ENCODE measurements at places on chromosomes 3 and 15.

GRCh38 chr3:76500746-76501275 is 539.1 kb upstream of the ROBO2 start:
- no peaks in the 10 kb centered on the region for H3K4me1 ChIP-seq
- no peak for DNase-seq
- no peak overlapping the region for H3K27ac ChIP-seq
- H3K27me3 ChIP-seq: no peaks in the 10 kb centered on the region
- H3K4me3 ChIP-seq: no peak overlapping the region

DNA sequence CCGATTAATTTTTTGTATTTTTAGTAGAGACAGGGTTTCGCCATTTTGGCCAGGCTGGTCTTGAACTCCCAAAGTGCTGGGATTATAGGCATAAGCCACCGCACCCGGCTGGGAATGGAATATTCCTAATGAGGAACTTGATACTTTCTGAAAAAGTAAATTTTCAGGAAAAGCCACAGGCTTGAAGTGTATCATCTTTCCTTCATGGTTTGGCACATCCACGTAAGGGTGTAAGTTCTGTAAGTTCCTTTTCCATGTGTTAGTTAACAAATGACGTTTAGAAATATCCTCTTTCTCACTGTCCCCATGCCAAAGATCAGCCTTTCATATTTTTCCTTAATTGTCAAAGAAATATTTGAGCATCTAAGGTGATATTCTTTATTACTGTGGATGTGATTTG is 24.9 kb downstream of the TMEM45A start:
- no peak overlapping the region for H3K27ac ChIP-seq
- DNase-seq: no peak
- H3K4me1 ChIP-seq: no peaks in the 10 kb centered on the region
- no peaks in the 10 kb centered on the region for H3K36me3 ChIP-seq

DNA sequence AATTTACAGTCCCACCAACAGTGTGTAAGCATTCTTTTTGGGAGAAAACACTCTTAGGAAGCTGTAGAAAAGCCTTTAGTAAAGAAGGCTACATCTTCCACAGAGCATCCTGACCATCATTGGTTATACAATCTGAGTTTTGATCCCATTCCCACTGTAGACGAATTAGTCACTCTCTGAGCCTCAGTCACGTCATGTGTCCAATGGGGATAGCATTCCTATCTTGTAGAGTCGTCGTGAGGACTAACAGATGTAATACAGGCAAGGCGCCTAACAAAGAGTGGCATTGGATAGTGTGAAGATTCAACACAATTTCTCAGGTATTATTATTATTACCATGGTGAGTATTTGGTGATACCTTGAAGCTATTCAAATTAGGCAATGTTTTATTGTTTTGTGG is 44.0 kb upstream of the ALDH1A3 start:
- no peak overlapping the region for H3K4me3 ChIP-seq
- H3K27me3 ChIP-seq: no peaks in the 10 kb centered on the region
- H3K4me1 ChIP-seq: no peaks in the 10 kb centered on the region
- no peak for DNase-seq
- no peak overlapping the region for H3K27ac ChIP-seq

- H3K4me1 ChIP-seq: no peaks in the 10 kb centered on the region
- H3K4me3 ChIP-seq: no peak overlapping the region
Observed at GRCh38 chr15:62588938-62589670, 424.0 kb upstream of the C2CD4B start.

GRCh38 chr3:191253089-191253799 is 54.2 kb downstream of the OSTN start:
- H3K27ac ChIP-seq: no peak overlapping the region
- no peaks in the 10 kb centered on the region for H3K4me1 ChIP-seq
- H3K36me3 ChIP-seq: no peaks in the 10 kb centered on the region
- H3K27me3 ChIP-seq: no peaks in the 10 kb centered on the region
- no peak for DNase-seq
- H3K4me3 ChIP-seq: no peak overlapping the region

DNA sequence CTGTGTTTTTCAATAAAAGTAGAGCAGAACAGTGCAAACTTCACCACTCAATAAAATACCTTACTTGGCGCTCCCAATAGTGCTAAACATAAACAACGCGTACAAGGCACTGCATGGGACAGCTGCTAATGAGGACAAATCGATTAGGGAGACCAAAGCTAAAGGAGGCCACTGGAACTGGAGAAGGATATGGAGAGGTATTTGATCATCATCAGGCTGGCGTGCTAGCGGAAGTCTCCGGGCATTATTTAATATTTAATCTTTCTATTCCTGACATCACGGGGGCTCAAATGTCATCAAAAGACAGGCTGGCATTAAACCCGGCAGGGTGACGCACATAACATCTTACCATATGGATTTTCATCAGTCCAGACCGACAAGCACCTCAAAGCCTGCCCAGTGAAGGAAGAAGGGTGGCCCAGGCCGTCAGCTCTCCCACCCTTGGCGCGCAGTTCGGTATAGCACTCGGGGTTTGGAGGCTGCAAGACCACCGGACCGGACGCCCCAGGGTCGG is 604 bp downstream of the CCPG1 start:
- peaks cover 28% of the 10 kb centered on the region for H3K4me1 ChIP-seq
- no peaks in the 10 kb centered on the region for H3K36me3 ChIP-seq
- H3K27me3 ChIP-seq: no peaks in the 10 kb centered on the region
- peak overlapping the region; percentile 63 for H3K4me3 ChIP-seq
- no peak for DNase-seq

DNA sequence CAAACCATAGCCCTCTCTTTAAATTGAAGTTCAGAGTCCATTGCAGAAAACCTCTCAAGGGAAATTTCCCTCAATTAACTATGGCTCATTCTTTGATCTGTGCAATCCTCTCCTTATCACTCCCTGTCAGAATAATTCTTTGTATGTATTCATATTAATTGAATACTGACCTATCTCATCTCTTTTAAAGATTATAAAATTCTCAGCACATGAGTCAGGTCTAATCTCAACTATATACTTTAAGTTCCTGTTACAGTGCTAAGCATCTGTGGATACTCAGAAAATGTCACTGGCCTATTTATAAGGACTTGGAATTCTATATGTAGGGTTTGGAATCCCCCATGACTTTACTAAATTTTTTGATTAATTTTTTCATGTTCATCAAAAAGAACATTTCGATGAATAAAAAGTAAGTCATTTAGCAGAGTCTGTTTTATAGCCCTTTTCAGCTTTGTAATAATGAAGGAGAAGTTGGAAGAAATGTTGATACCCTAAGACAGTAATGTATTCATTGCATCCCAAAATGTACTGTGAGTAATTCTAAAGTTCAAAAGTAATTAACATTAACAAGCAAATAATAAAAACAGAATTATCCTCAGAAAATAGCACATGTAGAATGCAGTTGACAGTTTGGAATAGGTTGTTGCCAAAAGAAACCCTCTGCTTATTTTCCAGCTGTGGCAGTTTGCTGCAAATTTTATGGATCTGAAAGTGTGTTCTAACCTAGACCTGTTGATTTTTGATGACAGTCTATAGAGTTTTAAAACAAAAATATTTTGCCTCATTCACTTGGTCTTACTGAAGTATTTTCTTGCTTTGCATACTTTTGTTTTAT is 503.4 kb upstream of the CBLB start:
- no peak overlapping the region for H3K4me3 ChIP-seq
- no peaks in the 10 kb centered on the region for H3K27me3 ChIP-seq
- no peak for DNase-seq

DNA sequence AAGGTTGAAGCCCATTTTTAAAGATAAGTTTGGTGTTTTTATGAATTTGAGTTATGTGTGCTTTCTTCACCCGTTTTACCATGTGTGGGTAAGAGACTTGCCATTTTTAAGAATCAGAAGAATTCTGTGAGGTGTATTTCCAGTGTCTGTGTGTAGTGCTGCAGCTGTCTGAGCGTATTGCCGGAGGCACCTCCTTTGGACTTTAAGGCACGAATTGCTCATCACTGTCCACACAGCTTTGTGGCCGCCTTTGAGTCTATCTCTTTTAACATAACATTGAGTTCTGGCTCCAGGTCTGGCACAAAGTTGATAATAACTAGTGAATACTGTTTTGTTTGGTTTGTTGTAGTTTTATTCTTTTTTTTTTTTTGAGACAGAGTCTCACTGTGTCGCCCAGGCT is 25.8 kb downstream of the SCG5 start:
- no peaks in the 10 kb centered on the region for H3K27me3 ChIP-seq
- H3K27ac ChIP-seq: no peak overlapping the region
- no peak for DNase-seq
- no peaks in the 10 kb centered on the region for H3K36me3 ChIP-seq

DNA sequence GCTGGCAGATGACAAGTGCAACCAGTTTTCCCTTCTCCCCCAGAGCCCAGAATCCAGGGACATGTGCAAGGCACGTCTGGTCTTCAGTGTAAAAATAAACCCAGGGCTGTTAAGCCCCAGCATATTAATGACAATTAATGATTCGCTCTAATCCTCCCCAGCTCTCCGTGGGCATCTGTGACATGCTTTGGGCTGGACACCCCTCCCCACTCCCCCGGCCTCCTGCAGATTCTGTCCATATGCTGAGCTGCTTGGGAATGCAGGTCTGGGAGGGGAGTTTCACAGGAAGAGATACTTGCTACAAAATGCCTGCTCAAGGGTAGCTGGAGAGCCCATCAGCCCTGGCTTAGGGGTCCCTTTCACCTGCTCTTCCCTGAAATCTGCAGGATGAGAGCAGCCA is 43.0 kb upstream of the NTRK3 start:
- H3K36me3 ChIP-seq: no peaks in the 10 kb centered on the region
- H3K27ac ChIP-seq: no peak overlapping the region

DNA sequence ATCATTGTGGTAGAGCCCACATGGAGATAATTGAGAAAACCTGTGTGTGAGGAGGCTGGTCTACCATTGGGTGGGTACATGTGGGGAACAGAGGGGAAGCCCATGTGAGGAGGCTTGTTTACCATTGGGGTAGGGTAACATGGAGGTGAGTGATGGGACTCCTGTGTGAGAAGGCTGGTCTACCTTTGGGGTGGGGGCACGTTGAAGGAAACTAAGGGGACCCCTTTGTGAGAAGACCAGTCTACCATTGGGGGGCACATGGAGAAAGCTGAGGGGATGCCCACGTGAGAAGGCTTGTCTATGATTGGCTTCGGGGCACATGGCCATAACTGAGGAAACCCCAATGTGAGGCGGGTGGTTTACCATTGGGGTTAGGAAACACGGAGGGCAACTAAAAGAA is 158.5 kb downstream of the FBLN2 start:
- H3K36me3 ChIP-seq: no peaks in the 10 kb centered on the region
- no peak for DNase-seq
- no peaks in the 10 kb centered on the region for H3K27me3 ChIP-seq
- H3K27ac ChIP-seq: no peak overlapping the region

DNA sequence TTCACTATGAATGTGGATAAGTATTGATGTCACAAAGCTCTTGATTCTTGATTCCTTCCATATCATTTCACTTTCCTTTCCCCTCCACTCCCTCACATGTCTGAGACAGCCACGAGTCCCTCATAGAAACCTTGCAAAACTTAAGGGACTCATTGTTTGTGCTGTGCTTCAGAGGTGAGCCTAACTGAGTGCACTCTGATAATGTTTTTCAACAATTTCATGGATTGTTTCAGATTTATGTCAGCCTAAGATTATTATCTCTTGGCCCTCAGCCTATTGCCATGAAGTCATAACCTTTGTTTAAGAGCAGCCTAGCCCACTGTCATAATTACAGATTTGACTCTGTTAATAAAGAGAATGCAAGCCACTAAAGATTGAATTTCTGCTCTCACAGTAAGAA is 363.6 kb downstream of the MECOM start:
- H3K4me3 ChIP-seq: no peak overlapping the region
- H3K36me3 ChIP-seq: no peaks in the 10 kb centered on the region
- H3K27me3 ChIP-seq: no peaks in the 10 kb centered on the region
- H3K4me1 ChIP-seq: no peaks in the 10 kb centered on the region
- H3K27ac ChIP-seq: no peak overlapping the region
- DNase-seq: no peak

DNA sequence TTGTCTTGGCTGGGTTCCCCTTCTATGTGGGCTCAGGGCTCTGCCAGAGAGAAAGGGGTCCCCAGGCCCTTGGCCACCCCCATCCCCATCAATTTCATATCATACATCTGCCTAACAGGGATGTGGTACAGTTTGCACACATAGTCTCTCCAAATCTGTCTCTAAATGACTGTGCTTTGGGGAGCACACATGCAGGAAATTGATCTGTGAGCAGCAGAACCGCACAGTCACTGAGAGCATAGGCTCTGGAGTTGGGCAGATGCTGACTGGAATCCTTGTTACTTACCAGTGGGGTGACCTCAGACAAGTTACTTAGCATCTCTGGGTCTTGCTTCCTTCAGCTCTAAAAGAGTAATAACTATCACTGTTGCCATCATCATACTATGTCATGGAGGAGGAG is 273.9 kb downstream of the ABHD5 start:
- H3K27ac ChIP-seq: no peak overlapping the region
- H3K4me3 ChIP-seq: no peak overlapping the region
- no peaks in the 10 kb centered on the region for H3K36me3 ChIP-seq
- no peaks in the 10 kb centered on the region for H3K27me3 ChIP-seq
- no peaks in the 10 kb centered on the region for H3K4me1 ChIP-seq

GRCh38 chr15:87917480-87917879 is 339.1 kb downstream of the NTRK3 start:
- no peak overlapping the region for H3K27ac ChIP-seq
- no peaks in the 10 kb centered on the region for H3K36me3 ChIP-seq
- H3K4me1 ChIP-seq: no peaks in the 10 kb centered on the region
- no peak for DNase-seq

- peak overlapping the region; percentile 51 for H3K27ac ChIP-seq
- H3K4me1 ChIP-seq: no peaks in the 10 kb centered on the region
- no peaks in the 10 kb centered on the region for H3K36me3 ChIP-seq
- no peak for DNase-seq
- peaks cover 57% of the 10 kb centered on the region for H3K27me3 ChIP-seq
Observed at GRCh38 chr15:96331144-96331944, 844 bp downstream of the NR2F2 start.

- H3K27ac ChIP-seq: no peak overlapping the region
- DNase-seq: no peak
- H3K4me3 ChIP-seq: no peak overlapping the region
Observed at GRCh38 chr3:117695321-117695720, 985.7 kb downstream of the TUSC7 start.

DNA sequence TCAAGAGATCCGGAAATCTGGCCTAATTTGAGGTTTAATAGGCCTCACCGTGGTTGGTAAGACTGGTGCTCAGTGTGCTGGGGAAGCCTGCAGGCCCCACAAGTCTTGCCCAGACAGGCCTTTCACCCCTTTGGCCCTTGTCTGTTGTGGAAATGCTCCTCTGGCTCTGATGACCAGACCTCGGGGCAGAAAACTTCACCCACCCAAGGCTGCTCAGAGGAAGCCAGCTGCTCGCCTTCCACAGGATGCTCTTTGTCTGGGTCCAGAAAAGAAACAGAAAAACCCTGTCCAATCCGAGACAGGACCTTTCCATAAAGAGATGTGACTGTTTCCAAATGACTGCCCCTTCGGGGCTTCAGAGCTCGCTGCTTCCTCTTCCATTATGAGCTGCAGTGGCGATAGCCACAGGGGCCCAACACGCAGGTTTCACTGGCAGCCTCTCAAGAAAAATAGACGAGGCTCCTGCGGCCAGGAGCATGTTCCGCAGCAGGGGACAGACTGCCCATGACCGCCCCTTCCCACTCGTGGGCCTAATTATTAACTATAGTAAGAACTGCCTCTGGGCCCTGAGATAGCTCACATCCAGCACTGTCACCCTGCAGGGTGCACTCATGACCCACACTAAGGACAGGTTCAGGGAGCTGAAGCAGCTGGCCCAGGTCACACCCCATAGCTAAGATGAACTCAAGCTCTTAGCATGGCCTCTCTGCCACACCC is 6.8 kb upstream of the SNX22 start:
- DNase-seq: no peak
- H3K27ac ChIP-seq: no peak overlapping the region
- no peaks in the 10 kb centered on the region for H3K4me1 ChIP-seq
- H3K27me3 ChIP-seq: no peaks in the 10 kb centered on the region
- H3K4me3 ChIP-seq: no peak overlapping the region
